Stimulated activated CD4-positive, alpha-beta T cell treated with anti-CD3 and anti-CD28 coated beads, Interleukin-1b, Interleukin-23, amount 100 ng/mL, for 1 hour (primary cell): ENCODE measurements at places on chromosomes 7 and 10.

DNA sequence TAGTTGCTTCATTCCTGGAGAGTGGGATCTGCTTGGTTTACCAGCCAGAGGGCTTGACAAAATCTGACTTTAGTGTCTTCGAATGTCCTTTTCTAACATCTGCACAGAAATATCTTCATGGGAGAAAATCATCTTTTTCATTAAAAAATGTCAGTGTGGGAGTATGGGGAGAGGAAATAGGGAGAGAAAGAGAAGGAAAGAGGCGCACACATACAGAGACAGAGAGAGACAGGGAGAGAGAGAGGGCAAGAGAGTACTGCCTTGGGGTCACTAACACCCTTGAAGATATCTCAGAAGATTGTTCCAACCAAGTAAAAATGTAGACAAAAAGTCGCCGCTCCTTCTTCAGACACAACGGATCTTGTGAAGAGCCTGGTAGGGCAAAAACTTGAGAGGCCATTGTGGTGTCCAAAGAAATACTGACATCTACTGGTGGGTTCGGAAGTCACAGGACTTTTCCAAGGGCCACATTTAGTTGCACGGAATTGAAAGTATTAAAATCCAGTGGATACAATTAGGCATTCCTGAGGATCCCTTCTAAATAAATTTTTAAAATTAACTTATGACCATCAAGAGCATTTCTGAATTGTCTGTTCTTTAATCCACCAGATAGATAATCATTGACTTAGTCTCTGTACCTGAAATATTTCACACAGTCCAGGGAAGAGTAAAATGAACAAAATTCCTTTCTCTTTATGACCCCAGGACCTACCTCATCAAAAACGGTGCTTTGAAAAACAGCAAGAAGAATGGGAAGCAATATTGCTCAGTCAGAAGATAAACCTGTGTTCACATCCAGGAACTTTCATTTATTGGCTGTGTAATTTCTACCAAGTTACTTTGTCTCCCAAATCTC lies 29.7 kb downstream of the VIM start:
- DNase-seq, result peak; percentile 19

GRCh38 chr10:71314028-71314693 lies 4.9 kb upstream of the SLC29A3 start:
- DNase-seq, result peak; percentile 45

- no peak for DNase-seq
Observed at GRCh38 chr7:86411814-86412213, 231.9 kb upstream of the GRM3 start.

DNA sequence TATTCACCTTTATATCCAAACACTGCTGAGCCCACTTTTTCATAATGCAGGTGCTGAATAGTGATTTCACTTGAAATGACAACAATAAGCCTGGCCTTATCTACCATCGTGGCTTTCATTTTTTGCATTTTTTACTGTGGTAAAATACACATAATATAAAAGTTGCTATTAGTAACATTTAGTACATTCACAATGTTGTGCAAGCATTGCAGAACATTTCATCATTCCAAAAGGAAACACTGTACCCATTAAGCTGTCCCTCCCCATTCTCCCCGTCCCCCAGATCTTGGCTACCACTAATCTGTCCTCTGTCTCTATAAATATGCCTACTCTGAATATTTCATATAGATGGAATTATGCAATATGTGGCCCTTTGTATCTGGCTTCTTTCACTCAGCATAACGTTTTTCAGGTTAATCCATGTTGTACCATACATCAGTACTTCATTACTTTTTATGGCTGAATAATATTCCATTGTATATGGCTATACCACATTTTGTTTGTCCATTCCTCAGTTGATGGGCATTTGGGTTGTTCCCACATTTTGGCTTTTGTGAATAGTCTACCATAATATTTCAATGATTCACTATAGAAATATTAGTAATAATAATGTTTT lies 68.5 kb upstream of the ARID5B start:
- no peak for DNase-seq

DNA sequence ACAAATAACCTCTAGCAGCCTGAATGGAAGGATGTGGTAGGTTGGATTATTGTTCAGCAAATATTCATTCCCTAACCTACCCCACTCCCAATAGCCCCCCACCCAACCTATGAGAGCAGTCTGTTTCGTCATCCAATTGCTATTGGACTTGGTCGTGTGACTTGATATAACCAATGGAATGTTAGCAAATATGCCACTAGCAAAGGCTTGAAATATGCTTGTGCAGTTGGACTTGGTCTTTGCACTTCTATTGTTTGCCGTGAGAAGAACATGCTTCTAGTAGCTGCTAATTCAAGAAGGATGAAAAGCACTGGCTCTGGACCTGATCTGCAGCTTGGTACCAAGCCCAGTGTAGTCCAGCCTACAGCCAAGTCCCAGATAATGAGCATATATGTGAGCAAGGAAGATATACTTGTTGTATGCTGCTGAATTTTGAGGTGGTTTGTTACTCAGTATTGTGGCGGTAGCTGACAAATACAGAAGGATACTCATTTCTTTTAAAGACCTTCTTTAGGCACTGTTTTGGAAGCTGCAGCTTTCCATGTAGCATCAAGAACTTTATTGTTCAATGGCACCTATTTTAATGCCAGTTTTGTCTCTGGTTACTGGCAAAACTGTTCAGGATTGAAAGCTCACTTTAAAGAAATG lies 180.4 kb downstream of the EXOC4 start:
- DNase-seq, result no peak
